Ammon's horn (tissue), 1 donor: ENCODE measurements at places on chromosomes 6 and 20.
A peak's percentile ranks its signal among the peaks of the same experiment; 100 is the strongest.

DNA sequence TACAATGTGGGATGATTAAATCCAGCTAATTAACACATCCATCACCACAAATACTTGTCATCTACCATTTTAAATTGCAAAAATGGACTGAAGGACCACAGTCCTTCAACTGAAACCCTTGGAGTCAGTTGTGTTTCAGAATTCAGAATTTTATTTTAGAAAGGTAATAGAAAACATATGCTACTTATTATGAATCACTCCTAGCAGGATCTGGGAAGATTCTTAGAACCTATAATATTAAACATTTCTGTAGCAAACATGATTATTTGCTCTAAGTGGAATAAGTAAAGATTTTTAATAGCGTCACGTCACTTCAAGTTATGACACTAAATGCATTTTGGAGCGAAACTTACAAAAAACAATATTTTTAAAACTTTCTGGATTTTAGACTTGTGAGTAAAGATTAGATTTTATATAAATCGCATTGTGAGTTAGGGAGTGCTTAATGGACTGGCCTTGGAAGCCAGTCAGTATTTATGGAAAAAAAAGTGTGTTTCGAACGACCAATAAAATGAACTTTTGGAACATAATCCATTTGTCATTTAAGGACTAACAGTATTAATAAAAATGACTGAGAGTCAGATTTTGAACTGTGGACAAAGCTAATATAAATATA, 71.8 kb upstream of the PHACTR2 start:
- no peak for DNase-seq

DNA sequence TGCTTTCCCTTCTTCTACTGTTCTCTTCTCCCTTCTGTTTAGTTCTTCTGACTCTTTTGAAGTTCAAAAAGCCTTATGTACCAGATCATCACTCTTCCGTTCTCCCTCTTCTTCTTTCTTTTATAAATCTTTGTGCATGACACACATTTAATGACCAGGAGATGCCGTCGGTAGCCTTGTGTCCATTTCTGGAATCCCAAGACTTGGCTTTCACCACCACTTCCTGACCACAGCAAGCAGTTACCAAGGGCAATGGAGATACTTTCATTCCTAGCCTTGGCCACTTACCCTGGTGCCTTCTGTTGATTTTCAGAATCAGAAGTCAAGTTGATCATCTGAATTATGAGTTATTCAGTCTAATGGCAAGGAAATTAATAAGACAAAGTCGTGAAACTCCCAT, 268.5 kb upstream of the QKI start:
- DNase-seq: no peak

DNA sequence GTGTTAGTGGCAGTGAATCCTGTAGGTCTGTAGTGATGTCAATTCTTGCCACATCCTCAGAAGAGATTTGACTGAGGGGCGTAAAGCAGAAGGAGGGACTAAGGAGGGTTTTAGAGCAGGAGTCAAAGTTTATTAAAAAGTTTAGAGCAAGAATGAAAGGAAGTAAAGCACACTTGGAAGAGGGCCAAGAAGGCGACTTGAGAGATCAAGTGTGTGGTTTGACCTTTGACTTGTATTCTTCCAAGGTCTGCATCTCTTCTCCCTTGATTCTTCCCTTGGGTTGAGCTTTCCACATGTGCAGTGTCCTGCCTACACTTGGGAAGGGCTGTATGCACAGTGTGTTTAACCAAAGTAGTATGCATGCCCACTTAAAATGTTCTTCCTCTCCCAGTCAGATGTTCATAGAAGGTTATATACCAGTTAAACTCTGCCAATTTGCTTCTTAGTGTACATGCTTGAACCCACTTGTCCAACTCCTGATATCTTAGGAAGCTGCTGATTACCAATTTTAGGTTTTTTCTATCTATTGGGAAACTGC, 627.6 kb downstream of the MMUT start:
- DNase-seq: no peak

GRCh38 chr20:58883241-58883691, 30.8 kb downstream of the GNAS start:
- no peak for DNase-seq

DNA sequence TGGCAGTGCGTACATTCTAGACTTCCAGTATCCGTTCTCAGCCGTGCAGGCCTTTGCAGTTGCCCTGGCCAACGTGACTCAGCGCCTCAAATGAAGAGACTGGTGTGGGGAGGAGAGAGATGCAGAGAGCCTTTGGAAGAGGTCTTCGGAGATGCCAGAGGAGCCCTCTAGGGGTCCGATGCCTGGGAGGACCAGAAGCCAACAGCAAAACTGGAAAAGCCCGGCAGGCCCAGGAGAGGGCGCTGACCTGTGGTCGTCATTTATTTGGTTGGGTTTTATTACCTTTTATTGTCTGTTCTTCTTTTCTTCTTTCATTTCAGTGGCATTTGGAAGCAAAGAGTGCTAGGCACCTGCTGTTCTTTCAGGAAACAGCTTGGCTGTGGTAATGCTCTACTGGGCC, 53.3 kb upstream of the TMEM181 start:
- no peak for DNase-seq

DNA sequence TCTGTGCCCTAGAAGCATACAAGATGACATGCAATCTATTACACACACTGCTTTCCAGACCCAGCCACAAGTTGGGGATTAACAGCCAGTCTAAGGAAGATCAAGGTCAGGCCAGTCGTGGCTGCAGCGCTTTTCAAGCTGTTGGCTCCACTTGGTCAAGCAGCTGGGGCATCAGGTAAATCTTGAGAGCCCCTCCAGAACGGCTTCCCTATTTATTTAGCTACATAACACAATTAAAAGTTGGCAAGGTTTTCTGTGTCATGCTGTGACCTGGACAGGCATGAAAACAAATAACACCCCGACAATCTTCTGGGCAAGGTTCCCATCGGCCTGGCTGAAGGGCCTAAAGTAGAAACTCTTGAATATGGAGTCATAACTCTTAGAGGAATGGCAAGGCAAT, 524.3 kb downstream of the PRKN start:
- no peak for DNase-seq

GRCh38 chr6:15399641-15400470, 154.0 kb downstream of the JARID2 start:
- DNase-seq: peak; percentile 90

DNA sequence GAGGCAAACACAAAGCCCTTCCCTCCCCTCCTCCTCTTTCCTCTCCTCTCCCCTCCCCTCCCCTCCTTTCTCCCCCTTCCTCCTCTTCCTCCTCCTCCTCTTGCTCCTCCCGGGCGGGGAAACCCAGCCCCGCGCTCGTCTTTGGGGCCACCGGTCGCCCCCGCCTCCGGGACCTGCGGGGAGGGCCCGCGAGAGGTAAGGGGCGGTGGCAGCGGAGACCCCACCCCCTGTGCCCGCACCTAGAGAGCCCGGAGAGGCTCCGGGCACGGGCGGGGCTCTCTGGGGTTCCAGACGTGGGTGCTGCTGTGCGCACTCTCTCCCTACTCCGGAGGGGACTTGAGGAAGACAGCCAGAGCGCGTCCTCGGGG, at the start of gene RIN2:
RIN2 (plus strand) TSS at position 126 of the 368 bp plus-strand sequence. CDS start 131,344 bp downstream, outside the sequence.
- DNase-seq: no peak

DNA sequence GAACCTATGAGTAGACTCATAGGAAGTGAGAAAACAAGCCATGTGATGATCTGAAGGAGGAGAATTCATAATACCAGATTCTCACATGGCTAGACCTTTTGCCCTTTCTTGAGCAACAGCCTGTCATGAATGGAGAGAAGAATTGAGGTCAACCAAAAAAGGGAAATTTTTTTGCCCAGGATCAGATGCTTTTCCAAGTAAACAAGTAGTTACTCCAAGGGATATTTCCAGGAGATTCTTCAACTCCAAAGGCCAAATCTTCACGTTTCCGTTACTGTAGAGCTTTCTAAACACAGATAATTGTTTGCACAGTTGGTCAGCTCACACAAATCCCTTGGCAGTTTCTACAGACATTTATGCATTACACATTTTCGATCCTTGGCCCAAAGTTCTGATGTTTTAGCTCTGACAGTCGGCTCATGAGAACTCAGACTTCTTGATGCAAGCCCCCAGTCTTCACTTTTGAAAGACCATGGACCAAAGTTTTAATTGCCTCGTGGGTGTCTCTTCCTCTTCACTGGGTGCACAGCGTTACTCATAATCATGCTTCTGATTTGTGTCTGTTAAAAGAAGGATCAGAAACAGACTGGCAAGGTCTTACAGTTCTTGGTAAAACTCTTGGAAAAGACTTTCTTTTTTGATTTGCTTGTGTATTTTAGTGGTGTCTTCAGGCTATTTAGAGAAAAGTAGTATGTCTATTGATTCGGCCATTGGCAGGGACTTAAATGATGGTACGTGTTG, 115.0 kb downstream of the TSHZ2 start:
- DNase-seq: no peak

GRCh38 chr6:157832250-157832967, 9.4 kb downstream of the SNX9 start:
- no peak for DNase-seq

DNA sequence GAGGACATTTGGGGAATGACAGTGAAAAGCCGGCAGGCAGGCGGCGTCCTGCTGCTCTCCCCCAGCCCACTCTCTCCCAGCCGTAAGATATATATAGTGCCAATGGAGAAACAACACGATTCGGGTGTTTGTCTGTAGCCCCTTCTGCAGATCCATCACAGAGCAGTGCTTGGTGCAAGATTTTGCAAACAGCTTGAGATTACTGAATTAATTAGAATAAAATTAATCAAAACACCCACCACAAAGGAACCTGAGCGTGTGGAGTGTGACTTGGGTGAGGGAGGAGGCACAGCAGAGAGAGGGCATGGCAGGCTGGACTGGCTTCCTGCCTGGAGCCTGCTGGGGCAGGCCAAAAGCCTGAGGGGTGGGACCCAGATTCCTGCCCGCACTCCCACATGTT, 28.8 kb upstream of the CCDC167 start:
- no peak for DNase-seq

- DNase-seq: no peak
Observed at GRCh38 chr20:25586877-25587276, 1.5 kb upstream of the NINL start.

GRCh38 chr6:122753688-122754056, 25.8 kb upstream of the FABP7 start:
- peak; percentile 43 for DNase-seq

GRCh38 chr20:63258781-63259180, 4.5 kb upstream of the NKAIN4 start:
- DNase-seq: no peak

DNA sequence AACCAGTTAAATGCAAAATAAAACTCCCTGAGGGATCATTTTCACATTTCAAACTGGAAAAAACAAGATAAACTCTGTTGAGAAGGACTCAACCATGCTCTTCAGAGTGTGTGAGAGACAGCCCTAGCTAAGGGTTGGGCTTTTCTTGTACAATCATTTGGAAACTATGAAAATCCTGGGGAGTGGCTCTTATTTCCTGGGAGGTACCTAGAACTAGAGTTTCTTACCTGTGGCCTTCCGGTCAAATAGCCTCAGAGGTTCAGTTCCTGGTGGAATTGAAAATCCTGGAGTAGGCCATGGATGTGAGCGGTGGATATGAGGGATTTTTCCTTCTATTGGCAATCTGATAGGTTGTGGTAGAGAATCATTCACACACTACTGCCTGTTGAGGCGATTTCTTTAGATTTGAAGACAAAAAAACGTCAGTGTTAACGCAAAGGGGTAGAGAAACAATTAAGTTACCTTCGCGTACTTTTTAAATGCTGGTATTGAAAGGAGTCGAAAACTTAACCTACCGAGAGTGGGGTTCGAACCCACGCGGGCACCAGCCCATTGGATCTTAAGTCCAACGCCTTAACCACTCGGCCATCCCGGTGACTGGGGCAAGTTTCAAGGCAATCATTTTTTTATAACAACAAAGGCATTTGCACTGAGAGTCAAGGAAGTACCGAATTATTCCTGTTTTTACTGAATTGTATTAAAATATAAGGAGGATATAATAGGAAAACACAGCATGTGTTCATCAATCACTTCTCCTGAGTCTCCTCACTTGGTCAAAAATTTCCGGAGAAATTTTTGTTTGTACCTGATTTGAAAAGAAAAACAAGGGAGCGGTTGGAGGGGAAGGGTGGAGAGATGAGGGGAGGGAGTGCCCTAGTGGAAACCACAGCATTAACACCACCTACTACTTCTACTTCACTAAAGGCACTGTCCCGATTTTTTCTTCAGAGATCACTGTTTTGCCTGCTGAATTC, 191.3 kb downstream of the OR2B2 start:
- DNase-seq: peak; percentile 15

- peak; percentile 16 for DNase-seq
Observed at GRCh38 chr20:63686492-63687321, 9.7 kb upstream of the TNFRSF6B start.

GRCh38 chr6:168623736-168624135, 182.8 kb downstream of the SMOC2 start:
- DNase-seq: no peak
